ENCODE measurements at places on chromosomes 6 and 20. TPM values are rescaled to one million over a fixed set of nuclear protein-coding genes. Genes with fewer than 3 reads are reported as not detected.

- no peak for DNase-seq
Measured at GRCh38 chr20:43721429-43722152, 5.2 kb downstream of the GTSF1L start.

The COL19A1 gene
- not detected for total RNA-seq

DNA sequence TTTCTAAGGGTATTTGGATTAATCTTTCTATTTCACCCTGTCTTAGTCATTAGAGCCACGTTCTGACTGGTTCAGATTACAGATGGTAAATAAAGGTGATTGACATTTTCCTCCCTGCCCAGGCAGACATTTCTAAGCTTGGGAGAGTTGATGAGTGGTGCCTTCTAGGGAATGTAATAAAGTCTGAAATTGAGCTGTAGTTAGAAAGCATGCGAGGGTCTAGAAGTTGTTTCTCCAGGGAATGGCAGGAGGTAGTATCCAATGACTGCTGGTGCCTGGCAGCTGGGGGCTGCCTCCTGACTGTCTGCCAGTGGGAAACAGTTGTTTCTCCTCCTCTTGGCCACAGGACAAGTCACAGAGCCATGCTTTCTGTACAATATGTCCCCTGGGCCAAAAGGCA is 14.6 kb downstream of the EDN3 start:
- no peak for DNase-seq

The GFOD1 gene
- 25.3 TPM for total RNA-seq

DNA sequence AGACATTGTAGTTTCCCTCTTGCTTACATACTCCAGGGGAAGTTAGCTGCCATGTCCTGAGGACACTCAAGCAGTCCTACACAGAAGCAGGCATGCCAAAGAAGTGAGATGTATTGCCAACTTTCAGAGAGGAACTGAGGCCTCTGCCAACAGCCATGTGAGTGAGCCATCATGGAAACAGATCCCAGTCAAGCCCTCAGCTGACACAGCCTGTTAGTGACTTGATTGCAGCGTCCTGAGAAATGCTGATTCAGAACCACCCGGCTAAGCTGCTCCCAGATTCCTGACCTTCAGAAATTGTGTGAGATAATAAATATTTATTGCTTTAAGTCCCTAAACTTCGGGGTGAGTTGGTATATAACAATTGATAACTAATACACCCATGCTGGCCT is 38.1 kb downstream of the GSTA2 start:
- DNase-seq: no peak

The CRISP3 gene
- not detected for total RNA-seq

DNA sequence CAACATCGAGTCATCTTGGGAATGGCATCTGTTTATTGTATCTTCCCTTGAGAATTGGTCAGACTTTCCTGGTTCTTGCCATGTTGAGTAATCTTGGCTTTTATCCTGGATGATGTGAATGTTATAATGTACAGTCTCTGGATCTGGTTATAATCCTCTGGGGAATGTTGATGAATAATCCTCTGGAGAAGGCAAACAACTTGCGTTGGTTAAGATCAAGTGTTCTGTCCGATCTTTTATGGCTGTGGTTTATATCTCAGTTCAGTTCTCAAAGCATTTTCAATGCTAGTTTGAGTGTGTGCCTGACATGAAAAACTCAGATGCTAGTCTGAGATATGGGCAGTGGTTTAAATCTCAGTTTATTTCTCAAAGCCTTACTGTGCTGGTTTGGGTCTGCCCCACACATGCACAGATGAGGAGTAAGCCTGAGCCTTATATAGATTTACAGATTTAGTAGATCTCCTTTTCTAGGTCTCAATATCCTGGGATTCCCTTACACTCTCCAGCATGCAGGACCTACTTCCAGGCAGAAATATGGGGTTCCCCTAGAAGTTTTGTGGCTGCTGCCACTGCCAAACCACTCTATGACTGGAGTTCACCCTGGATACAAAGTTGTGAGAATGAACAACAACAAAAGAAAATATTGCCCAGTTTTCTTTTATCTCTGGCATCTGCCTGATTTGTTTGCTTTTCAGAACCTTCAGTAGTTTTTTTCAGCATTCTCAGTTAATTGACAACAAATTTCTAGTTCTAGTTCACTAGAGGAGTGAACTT is 191.8 kb upstream of the MAN1A1 start:
- DNase-seq: peak; percentile 100

The POU3F2 gene
- not detected for total RNA-seq

The CDH4 gene
- 4.8 TPM for total RNA-seq

All from fibroblast of lung (primary cell).